ENCODE measurements at places on chromosomes 1 and 21.

GRCh38 chr1:41175546-41175945 is 66.6 kb downstream of the SCMH1 start:
- no peak overlapping the region for H3K27ac ChIP-seq
- no peaks in the 10 kb centered on the region for H3K27me3 ChIP-seq
- H3K4me1 ChIP-seq: no peaks in the 10 kb centered on the region
- no peak for DNase-seq
- no peak overlapping the region for H3K4me3 ChIP-seq
- H3K36me3 ChIP-seq: no peaks in the 10 kb centered on the region

- no peak for DNase-seq
- peaks cover 6% of the 10 kb centered on the region for H3K36me3 ChIP-seq
These were observed 25.9 kb downstream of the TSPAN2 start for GRCh38 chr1:115063228-115063901.

DNA sequence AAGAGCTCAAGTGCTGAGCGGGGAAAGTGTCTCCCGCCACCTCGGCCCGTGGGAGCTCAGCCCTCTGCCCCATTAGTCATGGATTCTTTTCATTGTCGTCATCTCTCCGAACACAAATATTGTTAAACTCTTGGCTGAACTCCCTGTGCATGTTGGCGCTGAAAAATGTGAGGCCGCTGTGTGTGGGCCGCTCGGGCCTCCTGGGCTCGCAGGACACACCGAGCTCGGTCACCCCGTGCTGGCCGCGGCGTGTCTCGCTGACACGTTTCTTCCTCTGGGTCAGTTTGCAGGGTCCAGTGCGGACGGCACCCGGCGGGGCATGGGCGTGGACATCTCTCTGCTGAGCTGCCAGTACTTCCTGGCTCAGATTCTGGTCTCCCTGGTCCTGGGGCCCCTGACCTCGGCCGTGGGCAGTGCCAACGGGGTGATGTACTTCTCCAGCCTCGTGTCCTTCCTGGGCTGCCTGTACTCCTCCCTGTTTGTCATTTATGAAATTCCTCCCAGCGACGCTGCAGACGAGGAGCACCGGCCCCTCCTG is 25.6 kb downstream of the SLC45A1 start:
- peak; percentile 64 for DNase-seq
- H3K27ac ChIP-seq: peak overlapping the region; percentile 94
- no peaks in the 10 kb centered on the region for H3K27me3 ChIP-seq
- H3K4me3 ChIP-seq: peak overlapping the region; percentile 48
- no peaks in the 10 kb centered on the region for H3K36me3 ChIP-seq

DNA sequence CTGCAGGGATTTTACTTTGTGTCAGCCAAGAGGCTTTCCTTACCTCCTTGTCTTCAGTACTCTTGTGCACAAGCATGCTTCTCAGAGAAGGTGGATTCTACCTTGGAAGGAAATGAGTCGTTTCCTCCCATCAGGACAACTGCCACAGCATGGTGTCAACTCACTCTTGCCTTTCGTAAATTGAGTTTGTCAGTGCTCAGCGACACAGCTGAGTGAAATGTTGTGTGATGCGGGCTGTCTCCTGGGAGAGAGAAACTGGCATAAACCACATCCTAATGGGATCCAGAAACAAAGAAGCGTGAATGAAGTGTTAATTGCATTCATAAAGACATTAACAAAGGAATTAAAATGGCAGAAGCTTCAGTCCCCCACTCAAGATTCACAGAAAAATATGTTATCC is 51.5 kb upstream of the SLC22A15 start:
- H3K36me3 ChIP-seq: no peaks in the 10 kb centered on the region
- no peak for DNase-seq
- no peaks in the 10 kb centered on the region for H3K4me1 ChIP-seq
- no peak overlapping the region for H3K27ac ChIP-seq
- no peak overlapping the region for H3K4me3 ChIP-seq
- H3K27me3 ChIP-seq: no peaks in the 10 kb centered on the region

DNA sequence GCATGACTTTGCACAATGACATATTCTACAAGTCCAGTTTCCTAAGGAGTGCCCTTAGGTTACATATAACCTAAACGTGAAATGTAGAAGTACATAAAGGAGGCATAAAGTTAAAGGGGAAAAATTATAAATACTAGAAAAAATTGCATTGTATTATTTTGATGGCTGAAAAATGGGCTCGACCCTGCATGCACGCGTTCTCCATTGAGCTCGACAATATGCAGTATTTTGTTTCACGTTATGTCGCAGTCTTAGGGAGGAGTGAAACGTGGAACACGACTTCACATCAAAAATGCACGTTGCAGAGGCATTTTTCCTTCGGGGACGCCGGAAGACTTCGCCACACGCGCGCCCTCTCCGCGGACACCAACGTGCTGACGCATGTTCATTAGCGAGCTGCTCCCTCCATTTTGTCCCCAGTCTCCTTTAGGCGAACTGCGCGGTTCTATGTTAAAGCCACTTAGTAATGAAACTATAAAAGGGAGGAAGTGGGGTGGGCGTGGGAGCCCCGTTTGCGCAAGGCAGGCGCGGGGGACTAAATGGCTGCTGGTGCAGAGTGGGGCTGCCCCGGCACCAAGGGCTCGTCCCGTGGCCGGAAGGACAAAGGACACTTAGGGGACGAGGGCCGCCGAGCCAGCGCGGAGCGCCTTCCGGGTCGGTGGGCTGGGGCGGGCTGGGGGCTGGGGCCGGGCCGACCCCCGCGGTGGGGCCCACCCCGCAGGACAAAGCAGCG is 749 bp upstream of the COX20 start:
- peaks cover 2% of the 10 kb centered on the region for H3K36me3 ChIP-seq
- H3K4me1 ChIP-seq: peaks cover 37% of the 10 kb centered on the region
- no peaks in the 10 kb centered on the region for H3K27me3 ChIP-seq
- peak overlapping the region; percentile 83 for H3K4me3 ChIP-seq
- peak overlapping the region; percentile 98 for H3K27ac ChIP-seq

DNA sequence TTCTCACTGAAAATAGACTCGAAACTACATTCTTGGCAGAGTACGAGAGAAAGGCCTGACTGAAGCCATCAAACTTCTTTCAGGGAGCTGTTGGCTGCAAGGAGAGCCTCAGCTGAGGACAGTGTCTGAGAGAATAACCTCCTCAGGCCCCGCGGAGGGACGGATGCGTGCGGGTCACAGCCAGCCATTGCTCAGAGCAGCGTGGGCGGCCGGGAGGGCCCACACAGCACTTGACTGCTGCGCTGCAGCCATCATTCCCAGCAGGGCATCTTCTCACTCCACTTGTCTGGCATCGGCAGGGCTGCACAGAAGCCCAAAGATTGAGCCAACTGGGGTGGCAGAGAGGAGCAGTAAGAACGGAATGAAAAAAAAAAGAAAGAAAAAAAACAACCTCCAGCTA is 113.5 kb downstream of the XCL2 start:
- H3K4me1 ChIP-seq: peaks cover 47% of the 10 kb centered on the region
- H3K27me3 ChIP-seq: no peaks in the 10 kb centered on the region
- H3K36me3 ChIP-seq: no peaks in the 10 kb centered on the region
- no peak overlapping the region for H3K4me3 ChIP-seq

DNA sequence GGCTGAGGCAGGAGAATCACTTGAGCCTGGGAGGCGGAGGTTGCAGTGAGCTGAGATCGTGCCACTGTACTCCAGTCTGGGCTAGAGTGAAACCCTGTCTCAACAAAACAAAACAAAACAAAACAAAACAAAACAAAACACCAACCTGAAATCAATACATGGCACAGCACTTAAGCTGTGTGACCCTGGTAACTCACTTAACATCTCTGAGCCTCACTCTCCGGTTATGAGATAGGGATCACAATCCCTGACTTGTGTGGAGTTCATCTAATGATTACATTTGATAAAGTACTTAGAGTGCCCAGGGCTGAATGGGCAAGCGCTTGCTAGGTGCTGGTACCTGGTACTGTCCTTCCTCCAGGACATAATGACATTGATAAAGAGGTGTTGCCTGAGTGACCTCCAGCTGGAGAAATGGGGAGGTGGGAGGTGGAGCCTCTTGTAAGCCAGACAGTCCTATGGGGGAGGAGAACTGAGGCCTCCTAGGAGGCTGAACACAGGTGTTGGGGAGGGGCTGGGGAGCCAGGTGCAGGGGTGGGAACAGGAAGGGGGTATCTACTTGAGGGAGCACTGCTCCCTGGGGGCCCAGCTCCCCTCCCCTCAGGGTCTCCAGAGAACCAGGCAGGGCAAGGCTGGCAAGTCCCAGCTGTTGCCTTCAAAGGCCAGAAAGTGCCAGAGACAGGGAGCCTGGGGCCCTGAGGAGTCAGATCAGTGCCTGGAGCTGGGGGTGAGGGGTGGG is 17.9 kb downstream of the FOXO6 start:
- no peaks in the 10 kb centered on the region for H3K27me3 ChIP-seq
- no peaks in the 10 kb centered on the region for H3K36me3 ChIP-seq

GRCh38 chr1:67853704-67854103 is 20.4 kb upstream of the GNG12 start:
- H3K27ac ChIP-seq: no peak overlapping the region
- DNase-seq: no peak
- no peaks in the 10 kb centered on the region for H3K36me3 ChIP-seq
- no peak overlapping the region for H3K4me3 ChIP-seq

- no peaks in the 10 kb centered on the region for H3K27me3 ChIP-seq
- no peaks in the 10 kb centered on the region for H3K4me1 ChIP-seq
- no peak for DNase-seq
- H3K36me3 ChIP-seq: no peaks in the 10 kb centered on the region
- H3K4me3 ChIP-seq: no peak overlapping the region
These were observed 116.8 kb downstream of the DTL start for GRCh38 chr1:212152308-212152693.

GRCh38 chr21:30434033-30434631 is 4.1 kb downstream of the KRTAP13-4 start:
- H3K4me1 ChIP-seq: no peaks in the 10 kb centered on the region
- no peak overlapping the region for H3K4me3 ChIP-seq
- H3K27ac ChIP-seq: no peak overlapping the region
- H3K27me3 ChIP-seq: no peaks in the 10 kb centered on the region
- H3K36me3 ChIP-seq: no peaks in the 10 kb centered on the region
